ENCODE measurements at places on chromosomes 5 and 9.

DNA sequence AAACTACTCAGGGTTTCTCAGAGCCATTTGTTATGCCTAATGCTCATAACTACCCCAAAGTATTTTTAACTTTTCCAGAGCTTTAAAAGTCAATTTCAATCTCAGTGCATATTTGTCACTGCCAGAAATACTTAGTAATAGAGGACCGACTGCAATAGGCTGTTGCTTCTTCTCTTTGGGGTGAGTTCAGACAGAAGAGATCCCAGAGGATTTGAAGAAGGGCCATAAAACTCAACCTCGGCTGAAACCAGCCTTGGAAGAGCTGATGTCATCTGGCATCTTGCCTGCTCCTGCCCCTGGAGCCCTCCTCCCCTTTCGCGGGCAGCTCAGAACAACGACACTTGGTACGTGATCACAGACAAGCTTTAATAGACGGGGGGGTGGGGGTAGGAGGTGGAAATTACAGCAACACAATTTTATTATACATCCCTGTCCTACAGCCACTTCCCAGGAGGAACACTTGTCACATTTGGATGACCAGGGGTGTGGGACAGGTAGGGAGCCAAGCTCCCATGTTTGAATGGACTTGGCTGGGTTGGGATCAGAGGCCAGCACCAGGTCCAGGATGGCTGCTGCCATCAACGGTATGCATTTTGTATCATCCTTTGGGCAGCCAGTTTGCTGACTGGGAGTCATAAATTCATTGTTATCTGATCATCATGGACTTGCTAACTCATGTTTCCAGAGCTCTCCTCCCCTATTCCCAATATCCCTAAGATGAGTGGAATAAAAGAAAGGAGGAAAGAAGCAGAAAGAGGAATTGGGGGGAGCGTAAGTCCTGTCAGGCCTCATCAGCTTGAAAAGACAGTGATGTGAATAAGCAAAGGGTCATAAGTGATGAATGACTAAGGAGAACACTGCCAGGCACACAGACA, 186.6 kb upstream of the PANK3 start:
- no peak for DNase-seq

DNA sequence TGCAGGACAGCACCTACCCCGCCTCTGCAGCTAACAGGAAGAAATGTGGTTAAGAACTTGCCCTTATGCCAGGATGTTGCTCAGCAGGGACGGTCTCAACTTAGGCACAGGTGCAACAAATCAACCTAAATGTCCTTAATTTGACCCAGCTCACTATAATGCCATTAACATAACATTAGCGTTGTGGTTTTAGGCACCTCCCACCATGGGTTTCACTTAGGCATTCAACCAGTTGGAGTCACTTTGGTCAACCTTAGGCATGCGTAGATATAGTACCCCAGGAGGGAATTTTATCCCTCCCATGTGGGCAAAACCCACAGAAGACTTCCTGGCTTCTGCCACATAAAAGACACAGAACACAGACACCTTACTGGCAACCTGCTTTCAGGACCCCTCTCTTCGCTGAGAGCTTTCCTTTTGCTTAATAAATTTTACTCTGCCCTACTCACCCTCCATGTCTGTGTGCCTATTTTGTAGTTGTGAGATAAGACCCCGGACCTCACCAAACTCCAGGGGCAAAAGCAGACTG, 8.7 kb upstream of the ERAP1 start:
- DNase-seq: peak; percentile 76

GRCh38 chr5:172920447-172920849, 38.8 kb upstream of the RPL26L1 start:
- no peak for DNase-seq

GRCh38 chr9:98552331-98552730, 156.4 kb downstream of the GABBR2 start:
- DNase-seq: no peak

DNA sequence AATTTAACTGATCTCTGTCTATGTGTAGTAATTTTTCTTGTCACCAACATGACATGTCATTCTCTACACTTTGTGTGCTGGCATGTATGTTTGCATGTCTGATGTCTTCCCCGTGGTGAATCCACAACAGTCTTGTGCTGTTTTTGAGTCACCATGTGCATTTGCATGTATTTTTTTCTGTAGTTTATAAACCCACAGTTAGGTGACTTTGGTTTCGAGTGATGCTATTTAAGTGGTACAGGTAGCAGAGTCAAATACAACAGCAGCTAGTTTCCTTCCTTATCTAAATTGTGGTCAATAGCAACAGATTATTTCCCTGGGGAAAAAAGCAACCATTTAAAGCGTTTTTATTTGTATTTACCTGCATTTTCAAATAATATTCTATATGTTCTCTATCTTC, 89.9 kb upstream of the FSD1L start:
- no peak for DNase-seq

GRCh38 chr5:154349626-154350264, 96.1 kb upstream of the SAP30L start:
- DNase-seq: no peak

DNA sequence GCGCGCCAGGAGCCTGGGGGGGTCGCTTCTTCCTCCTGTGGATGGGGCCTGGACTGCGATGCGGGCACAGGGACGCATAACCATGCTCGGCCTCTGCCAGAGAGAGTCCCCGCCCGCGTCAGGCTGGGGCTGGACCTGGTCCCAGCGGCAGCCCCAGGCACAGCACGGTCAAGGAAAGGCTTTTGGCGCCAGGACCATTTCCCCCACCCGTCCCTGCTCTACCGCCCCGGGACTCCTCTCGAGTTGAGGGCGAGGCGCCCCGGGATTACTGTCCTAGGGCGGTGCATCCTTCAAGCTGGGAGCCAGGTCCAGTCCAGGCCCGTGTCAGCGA, 341 bp downstream of the MXD3 start:
- no peak for DNase-seq

GRCh38 chr9:35852876-35853865, 17.0 kb downstream of the OR13J1 start:
- no peak for DNase-seq

DNA sequence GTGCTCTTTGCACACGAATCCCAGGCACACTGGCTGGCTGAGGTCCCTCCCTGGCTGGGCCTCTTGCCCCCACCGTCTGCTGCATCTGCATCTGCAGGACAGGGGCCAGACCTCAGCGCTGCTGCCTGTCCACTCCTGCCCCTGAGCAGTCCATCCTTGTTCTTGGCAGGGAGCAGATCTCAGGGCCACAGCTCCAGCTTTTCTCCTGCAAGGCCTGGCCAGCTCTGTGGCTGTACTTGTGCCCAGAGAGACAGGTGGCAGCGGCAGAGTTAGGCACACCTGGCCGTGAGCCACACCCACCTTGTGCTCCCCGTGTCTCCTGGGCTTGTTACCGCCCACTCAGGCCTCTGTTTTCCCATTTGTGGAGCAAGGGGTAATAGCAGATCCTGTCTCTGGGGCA, 13.9 kb downstream of the NEK6 start:
- DNase-seq: peak; percentile 61

DNA sequence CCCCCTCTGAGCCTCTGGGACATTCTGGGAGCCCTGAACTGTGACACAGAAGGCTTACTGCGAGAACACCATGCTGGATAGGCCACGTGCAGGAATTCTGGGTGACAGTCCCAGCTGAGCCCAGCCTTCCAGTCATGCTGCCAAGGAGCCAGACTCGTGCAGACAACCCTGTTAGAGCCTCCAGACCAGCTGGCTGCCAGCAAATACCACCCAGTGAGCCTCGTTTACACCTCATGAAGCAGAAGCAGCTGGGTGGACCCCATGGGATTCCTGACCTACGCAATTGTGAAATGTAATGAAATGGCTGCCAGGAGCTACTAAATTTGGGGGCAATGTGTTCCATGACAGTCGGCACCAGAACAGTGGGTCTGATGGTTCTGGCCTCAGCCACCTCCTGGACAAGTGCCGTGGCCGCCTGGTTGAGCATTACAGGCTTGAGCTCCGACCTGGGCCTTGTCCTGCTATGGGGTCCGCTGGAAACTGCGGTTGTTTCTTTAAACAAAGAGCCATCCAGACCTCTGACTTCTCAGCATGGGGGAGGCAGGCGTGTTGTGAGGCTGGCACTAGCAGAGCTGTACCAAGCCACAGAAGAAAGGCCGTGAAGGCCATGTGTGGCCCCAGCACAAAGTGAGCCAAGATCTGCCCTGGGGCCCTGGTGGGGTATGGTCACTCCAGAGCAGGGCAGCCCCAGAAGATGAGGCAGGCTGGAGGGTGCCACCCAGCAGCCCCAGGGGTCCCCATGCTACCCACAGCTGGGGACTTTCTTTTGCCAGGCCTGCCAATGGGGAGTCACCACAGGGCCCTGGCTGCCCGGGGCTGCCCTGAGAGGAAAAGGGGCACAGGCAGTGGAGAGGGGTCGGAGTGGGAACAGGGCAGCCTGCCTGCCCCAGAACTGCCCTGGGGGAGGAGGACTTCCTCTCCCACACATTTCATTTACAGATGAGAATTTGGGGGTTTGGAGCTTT, 19.3 kb upstream of the RXRA start:
- DNase-seq: no peak

DNA sequence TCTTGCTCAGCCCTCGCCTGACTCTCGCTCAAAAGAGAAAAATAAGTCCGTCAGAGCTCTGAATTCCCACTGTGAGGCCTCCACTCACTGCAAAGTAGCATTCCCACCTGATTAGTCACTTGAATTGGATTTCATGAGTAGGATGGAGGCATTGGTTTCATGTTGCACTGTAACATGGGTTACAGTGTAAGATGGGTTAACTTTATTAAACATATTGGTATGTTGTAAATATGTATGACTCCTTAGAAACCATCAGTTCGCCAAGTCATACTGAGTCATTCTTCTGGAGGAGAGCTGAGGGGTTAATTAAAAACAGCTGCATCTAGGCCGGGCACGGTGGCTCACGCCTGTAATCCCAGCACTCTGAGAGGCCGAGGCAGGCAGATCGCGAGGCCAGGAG, 93.8 kb upstream of the BNC2 start:
- DNase-seq: no peak

All from Peyer's patch (tissue), 4 donors.